ENCODE measurements at places on chromosomes 7 and 10.

GRCh38 chr10:43055217-43055616 is 21.7 kb upstream of the RET start:
- no peak for DNase-seq

- peak; percentile 82 for DNase-seq
These were observed 585 bp upstream of the POP7 start for GRCh38 chr7:100705320-100705752.

DNA sequence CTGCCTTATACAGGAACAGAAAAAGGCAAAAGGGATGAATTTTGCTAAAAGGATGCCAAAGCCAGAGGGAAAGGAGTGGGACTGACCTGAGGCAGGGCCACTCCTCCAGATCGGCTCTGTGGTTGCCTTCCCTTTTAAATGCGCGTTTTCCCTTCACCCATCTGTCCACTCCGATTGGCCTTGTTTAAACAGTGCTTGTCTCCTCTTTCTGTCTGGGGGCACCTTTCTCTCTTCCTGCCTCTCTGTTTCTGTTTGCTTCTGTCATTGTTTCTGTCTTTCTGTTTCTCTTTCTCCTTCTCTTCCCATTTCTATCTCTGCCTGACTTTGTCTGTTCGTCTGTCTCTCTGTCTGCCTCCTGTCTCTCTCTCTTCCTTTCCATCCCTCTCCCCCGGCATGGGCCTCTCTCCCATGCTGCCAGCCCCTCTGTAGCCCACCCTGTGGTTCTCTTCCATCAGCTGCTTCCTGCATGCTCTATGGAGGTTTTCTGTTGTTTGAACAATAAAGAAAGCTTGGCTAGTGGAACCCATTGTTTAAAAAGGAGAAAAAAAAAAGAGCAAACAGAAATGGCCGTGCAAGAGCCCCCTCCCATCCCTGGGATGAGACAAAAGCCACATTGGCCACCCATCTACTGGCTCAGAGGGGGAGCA is 29.5 kb upstream of the HSPB1 start:
- DNase-seq, result no peak

DNA sequence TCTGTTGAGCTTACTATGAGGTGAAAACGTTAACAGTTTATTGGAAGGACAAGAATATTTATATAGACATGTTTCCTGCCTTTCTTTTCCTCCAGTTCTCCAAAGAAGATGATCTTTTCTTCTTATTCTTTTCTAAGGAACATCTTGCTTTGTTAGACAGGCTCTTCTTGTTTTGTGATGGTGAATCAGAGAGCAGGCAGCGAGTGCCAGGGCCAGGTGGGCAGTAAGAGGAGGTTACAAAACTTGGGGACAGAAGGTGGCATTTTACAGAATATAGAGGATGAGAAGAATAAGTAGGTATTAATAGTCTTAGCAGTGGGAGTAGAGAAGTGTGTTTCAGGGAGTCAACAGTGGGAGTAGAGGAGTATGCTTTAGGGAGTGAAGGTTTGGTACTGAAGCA is 223.6 kb downstream of the ARL4A start:
- no peak for DNase-seq

DNA sequence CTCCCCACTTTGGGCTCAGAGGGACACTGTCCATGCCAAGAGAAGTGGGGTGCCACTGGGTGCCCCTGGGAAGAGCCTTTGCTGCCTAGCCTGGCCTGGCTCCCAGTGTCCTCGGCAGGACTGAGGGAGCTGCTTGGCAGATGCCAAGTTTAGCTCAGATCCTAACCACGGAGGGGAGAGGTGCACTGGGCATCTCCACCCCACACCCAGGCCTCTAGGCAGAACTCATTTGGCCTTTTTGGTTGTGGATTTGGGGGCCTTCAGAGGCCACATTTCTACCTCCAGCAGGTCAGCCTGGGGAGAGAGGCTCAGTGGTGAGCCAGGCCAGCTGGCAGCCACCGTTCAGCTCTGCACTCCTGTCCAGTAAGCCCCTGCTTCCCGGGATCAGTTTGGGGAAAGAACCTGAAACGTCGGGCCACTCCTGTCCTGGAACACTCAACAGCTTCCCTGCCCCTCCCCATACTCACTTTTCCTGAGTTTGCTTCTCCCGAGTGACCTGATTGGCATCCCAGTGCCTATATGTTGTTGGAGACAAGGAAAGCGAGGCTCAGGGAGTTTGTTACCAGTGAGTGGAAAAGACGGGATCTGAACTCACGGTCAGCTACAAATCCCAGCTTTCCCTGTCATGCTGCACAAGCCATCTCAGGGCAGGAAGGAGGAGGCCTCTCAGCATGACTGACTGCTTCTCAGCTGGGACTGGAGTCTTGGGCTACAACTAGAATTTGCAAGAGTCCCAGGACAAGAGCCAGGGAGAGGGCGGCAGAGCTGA is 11.2 kb upstream of the CXCL12 start:
- DNase-seq, result no peak

GRCh38 chr7:100547872-100548271 is 8.9 kb downstream of the AGFG2 start:
- DNase-seq, result no peak

DNA sequence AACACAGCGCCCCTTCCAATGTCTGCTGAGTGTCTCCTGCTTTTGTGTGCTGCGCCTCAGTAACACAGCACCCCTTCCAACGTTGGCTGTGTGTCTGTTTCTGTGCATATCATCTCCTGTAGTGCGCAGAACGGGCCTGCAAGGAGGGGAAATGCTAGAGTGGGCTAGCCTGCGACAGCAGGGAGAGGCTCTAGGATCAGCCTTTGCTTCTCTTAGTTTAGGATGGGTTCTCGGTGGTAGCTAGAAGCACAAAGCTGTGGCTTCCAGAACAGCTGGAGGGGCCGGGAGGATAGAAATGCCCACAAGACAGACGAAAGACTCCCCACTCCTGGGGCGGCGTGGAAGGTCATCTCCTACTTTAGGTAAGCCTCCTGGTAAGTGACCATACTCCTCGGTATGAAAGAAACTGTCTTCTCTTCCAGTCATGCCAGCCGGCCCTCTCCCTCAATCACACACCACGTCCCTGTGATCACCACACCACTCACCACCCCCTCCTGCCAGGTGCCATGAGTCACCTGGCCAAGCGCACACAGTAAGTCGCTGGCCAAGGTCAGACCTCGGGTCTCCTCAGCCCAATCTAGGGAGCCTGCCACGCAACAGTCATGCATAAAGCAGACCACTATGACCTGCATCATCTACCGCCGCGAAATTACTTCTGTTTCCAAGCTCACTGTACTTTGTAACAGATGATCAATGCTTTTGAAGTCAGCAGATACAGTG is 4.8 kb downstream of the PITRM1 start:
- DNase-seq, result no peak

GRCh38 chr7:105133986-105134655 is 120.1 kb downstream of the KMT2E start:
- no peak for DNase-seq

DNA sequence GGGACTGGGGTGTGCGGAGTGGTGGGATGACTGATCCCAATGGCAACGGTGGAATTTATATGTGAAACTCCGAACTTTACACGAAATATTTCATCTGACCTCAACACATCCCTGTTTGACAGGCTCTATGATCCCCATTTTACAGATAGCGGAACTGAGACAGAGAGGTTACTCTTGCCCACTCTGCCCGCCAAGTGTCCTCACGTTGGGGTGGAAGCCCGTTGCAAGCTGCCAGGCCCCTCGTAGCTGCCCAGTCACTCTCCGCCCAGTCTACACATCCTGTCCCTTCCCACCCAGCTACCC is 397 bp upstream of the NFE2L3 start:
- DNase-seq, result no peak

DNA sequence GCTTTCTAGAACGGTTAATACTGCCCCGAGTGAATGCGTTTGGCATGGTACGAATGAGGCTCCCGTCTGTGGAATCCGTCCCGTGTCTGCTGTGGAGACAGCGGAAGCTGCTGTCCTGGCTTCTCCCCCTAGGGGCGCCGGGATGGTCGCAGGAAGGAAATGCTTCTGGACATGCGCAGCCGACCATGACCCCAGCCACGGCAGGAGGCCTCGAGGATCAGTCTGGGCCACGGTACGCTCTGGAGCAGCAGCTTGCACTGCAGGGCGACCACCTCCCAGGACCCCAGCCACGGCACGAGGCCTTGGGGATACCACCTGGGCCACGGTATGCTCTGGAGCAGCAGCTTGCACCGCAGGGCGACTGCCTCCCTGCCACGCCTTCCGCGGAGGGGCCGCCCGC is 107.9 kb downstream of the CYTH3 start:
- DNase-seq, result no peak

DNA sequence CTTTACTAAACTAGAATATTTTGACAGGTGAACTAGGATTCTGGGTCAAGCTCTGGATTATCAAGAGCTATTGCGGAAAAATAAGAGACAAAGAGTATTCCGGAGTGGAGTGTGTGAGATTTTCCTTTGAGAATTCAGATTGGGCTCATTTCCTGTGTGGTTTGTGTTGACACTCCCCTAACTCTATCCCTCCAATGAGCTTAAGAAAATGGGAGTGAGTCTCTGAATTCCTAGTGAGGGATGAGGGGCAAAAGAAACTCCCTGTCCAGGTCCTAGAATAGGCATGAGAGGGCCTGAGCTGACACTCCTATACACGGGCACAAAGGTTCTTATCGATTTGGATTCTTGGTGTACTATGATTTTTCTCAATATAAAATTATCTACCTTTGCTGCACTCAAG is 10.2 kb downstream of the KLF14 start:
- DNase-seq, result no peak

GRCh38 chr10:124020981-124021815 is 72.2 kb downstream of the CHST15 start:
- no peak for DNase-seq

- DNase-seq, result no peak
These were observed at the start of gene SLC26A5 for GRCh38 chr7:103446049-103446520. Gene SLC26A5 (minus strand): TSS chr7:103446207. CDS start chr7:103421514, 24,693 bp downstream.

- no peak for DNase-seq
These were observed 139.5 kb downstream of the KMT2E start for GRCh38 chr7:105153531-105153930.

DNA sequence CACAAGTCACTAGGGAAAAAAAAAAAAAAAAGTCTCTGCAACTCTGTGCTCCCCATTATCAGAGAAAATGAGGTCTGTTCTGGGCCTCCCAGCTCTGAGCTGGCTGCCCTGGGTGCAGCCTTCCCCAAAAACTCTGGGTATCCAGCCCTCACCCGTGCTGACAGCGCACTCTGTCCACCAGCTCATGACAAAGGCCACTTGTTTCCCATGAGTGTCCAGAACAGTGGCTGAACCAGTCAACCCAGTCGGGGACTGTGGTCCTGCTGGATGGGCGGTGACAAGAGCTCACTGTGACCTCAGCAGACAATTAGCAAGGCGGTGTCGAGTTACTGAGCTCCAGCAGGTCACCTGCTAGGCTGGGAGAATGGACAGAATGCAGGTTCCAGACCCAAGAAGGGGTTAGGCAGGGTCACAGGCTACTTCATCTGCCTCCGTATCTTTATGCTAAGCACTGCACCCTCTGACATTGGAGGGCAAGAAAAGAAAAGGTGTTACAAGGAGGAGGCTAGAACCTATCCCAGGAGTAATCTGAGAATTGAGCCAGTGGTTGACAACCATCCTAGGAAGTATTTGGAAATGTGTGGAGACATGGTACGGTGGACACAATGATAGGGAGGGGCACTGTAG is 37.2 kb downstream of the DLG5 start:
- no peak for DNase-seq

Data from stimulated activated CD4-positive, alpha-beta T cell treated with anti-CD3 and anti-CD28 coated beads, Interleukin-1b, Interleukin-23, amount 100 ng/mL, for 48 hours (primary cell).